DMS53 (cell line): ENCODE measurements at places on chromosomes 4 and X.
A peak's percentile ranks its signal among the peaks of the same experiment; 100 is the strongest.

GRCh38 chr4:147103403-147103946, 157.8 kb upstream of the TTC29 start:
- DNase-seq = no peak

GRCh38 chr4:145907812-145908211, 30.8 kb downstream of the ZNF827 start:
- no peak for DNase-seq

GRCh38 chr4:147605499-147605898, 11.7 kb upstream of the TMEM184C start:
- no peak for DNase-seq

DNA sequence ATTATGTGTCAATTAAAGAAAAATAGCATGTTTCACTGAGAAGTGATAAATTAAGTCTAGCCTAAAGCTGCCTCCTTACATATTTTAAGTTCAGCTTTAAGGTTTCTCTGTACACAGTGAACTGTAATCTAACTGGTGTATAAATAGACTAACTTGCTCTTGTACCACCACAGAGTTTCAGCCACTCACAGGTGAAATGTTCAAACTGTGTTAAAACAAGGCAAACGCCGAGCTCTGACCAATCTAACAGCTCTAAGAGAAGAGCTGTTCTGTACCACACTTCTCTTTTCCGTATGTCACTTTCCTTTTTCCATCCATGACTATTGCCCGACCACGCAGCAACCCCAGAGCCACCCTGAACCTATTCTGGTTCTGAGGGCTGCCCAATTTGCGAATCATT, 64.5 kb downstream of the DCHS2 start:
- DNase-seq = no peak

GRCh38 chr4:44861756-44862155, 135.4 kb upstream of the GNPDA2 start:
- no peak for DNase-seq

- peak; percentile 78 for DNase-seq
These were observed 1.4 kb downstream of the RPS6KA3 start for GRCh38 chrX:20265221-20265725.

- DNase-seq = no peak
These were observed 23.0 kb upstream of the OTUD4 start for GRCh38 chr4:145203410-145203809.

GRCh38 chr4:8736090-8736825, 135.4 kb downstream of the HMX1 start:
- DNase-seq = no peak

- no peak for DNase-seq
These were observed 347.3 kb upstream of the NOCT start for GRCh38 chr4:138668309-138668708.
